Calu3 (cell line): ENCODE measurements at places on chromosomes 2 and 18. TPM values are rescaled to one million over a fixed set of nuclear protein-coding genes. Genes with fewer than 3 reads are reported as not detected.

Gene LRATD1
- total RNA-seq = 14.2 and 15.4 TPM in 2 replicates

Gene SPEG
- total RNA-seq = 13.4 and 16.7 TPM in 2 replicates

GRCh38 chr18:54888933-54889332, 60.7 kb downstream of the RAB27B start:
- no peak for DNase-seq
- no peak overlapping the region for H3K27ac ChIP-seq
- H3K4me3 ChIP-seq = no peak overlapping the region
- peaks cover 17% of the 10 kb centered on the region for H3K36me3 ChIP-seq
- H3K4me1 ChIP-seq = no peaks in the 10 kb centered on the region

DNA sequence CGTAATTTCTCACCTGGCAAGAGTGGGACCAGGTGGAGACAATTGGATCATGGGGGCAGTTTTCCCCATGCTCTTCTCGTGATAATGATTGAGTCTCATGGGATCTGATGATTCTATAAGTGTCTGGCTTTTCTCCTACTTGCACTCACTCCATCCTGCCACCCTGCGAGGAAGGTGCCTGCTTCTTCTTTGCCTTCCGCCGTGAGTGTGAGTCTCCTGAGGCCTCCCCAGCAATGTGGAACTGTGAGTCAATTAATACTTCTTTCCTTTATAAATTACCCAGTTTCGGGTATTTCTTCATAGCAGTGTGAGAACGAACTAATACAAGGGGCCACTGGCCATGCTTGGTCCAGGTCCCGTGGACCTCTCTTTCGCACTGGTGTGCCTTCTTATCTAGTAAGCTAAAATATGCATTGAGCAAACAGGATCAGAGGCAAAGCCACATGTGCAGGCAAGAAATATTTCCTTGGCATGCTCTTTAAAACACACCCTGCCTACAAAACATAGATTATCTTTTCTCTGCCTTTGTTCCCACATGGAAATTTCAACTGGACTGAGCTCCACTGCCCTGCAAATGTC, 821.1 kb downstream of the TRIB2 start:
- peaks cover 17% of the 10 kb centered on the region for H3K36me3 ChIP-seq
- no peak for DNase-seq
- peak overlapping the region; percentile 69 for H3K4me3 ChIP-seq
- H3K27ac ChIP-seq = peak overlapping the region; percentile 81
- H3K4me1 ChIP-seq = peaks cover 43% of the 10 kb centered on the region

Gene AGXT
- total RNA-seq = not detected in 2 replicates

DNA sequence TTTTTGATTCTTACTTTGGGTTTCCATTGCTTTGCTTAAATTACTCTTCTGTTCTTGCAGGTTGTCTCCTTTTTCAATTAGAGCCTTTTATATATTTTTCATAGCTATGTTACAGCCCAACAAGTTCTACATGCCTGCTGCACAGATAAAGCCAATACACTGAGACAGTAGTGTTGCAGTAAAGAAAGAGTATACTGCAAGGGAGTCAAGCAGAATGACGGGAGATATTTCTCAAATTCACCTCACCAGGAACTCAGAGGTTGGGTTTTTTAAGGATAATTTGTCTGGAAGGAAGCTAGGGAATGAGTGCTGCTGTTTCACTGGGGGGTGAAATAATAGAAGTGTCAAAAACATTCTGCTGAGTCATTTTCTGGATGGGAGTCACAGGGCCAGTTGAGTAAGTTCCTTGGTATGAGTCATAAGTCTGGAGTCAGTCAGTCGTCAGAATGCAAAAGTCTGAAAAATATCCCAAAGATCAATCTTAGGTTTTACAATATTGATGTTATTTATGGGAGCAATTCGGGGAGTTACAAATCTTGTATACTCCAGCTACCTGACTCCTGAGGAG, 193.0 kb upstream of the RGPD4 start:
- H3K27ac ChIP-seq = no peak overlapping the region
- H3K36me3 ChIP-seq = no peaks in the 10 kb centered on the region
- H3K27me3 ChIP-seq = no peaks in the 10 kb centered on the region
- H3K4me1 ChIP-seq = no peaks in the 10 kb centered on the region
- no peak overlapping the region for H3K4me3 ChIP-seq

Gene TRIM54
- 0.99 and 2.3 TPM in 2 replicates for total RNA-seq

DNA sequence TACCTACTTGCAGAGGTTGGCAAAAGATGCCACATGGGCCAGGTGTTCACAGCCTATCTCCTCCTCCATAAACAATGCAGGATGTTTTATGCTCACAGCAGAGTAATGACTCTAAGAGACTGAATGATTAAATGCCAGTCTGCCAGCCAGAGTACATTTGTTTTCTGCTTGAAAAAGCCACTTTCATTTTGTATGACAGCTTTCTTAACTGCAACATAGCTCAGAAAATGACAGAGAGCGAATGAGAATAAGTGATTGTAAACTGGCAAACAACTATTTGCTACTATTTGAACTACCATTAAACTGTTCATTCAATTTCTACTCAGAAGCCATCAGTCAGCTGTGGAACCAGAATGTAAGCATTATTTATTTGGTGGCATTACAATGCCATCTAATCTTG, 50.6 kb upstream of the DCC start:
- no peak overlapping the region for H3K27ac ChIP-seq
- no peaks in the 10 kb centered on the region for H3K36me3 ChIP-seq
- peaks cover 9% of the 10 kb centered on the region for H3K27me3 ChIP-seq
- no peak for DNase-seq
- no peak overlapping the region for H3K4me3 ChIP-seq
- H3K4me1 ChIP-seq = no peaks in the 10 kb centered on the region

GRCh38 chr18:70414315-70414900, 125.6 kb downstream of the SOCS6 start:
- H3K36me3 ChIP-seq = no peaks in the 10 kb centered on the region
- peaks cover 30% of the 10 kb centered on the region for H3K4me1 ChIP-seq
- no peak overlapping the region for H3K4me3 ChIP-seq
- no peak overlapping the region for H3K27ac ChIP-seq

Gene SLC35F5
- total RNA-seq = 95.1 and 101 TPM in 2 replicates

GRCh38 chr2:109264595-109265328, 135.8 kb downstream of the SH3RF3 start:
- DNase-seq = no peak
- no peak overlapping the region for H3K27ac ChIP-seq
- H3K4me3 ChIP-seq = no peak overlapping the region
- H3K4me1 ChIP-seq = peaks cover 15% of the 10 kb centered on the region
- peaks cover 78% of the 10 kb centered on the region for H3K27me3 ChIP-seq

DNA sequence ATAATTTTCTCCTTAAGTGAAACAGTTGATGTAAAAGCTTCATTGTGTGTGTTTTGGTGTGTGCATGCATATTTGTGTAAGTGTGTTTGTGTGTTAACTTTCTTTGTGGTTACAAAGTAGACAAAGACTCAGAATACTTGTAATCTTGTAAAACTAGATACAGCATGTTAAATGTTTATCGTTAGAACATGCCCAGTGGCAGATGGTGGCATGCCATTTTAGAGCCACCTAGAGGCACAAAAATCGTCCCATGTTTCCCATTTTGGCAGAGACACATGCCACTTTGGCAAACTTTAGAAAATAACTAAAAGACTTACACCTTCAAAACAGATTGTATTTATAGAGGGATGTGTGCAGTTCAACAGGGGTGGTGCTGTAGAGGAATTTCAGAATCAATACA, 224.1 kb downstream of the LRP1B start:
- no peak overlapping the region for H3K4me3 ChIP-seq
- H3K36me3 ChIP-seq = no peaks in the 10 kb centered on the region
- no peaks in the 10 kb centered on the region for H3K4me1 ChIP-seq
- no peak overlapping the region for H3K27ac ChIP-seq

Gene EHD3
- total RNA-seq = 1.7 and 2.2 TPM in 2 replicates

GRCh38 chr18:10038268-10038667, 124.5 kb downstream of the VAPA start:
- H3K27ac ChIP-seq = no peak overlapping the region
- peaks cover 18% of the 10 kb centered on the region for H3K4me1 ChIP-seq
- H3K4me3 ChIP-seq = no peak overlapping the region
- H3K27me3 ChIP-seq = no peaks in the 10 kb centered on the region

GRCh38 chr2:60535685-60536312, 17.7 kb downstream of the BCL11A start:
- no peak overlapping the region for H3K27ac ChIP-seq
- no peak overlapping the region for H3K4me3 ChIP-seq
- H3K27me3 ChIP-seq = peaks cover 81% of the 10 kb centered on the region
- DNase-seq = no peak
- H3K36me3 ChIP-seq = peaks cover 4% of the 10 kb centered on the region
- peaks cover 24% of the 10 kb centered on the region for H3K4me1 ChIP-seq

Gene CELF4
- total RNA-seq = 5.8 and 7.8 TPM in 2 replicates
